ENCODE measurements at places on chromosomes 2 and 18.

DNA sequence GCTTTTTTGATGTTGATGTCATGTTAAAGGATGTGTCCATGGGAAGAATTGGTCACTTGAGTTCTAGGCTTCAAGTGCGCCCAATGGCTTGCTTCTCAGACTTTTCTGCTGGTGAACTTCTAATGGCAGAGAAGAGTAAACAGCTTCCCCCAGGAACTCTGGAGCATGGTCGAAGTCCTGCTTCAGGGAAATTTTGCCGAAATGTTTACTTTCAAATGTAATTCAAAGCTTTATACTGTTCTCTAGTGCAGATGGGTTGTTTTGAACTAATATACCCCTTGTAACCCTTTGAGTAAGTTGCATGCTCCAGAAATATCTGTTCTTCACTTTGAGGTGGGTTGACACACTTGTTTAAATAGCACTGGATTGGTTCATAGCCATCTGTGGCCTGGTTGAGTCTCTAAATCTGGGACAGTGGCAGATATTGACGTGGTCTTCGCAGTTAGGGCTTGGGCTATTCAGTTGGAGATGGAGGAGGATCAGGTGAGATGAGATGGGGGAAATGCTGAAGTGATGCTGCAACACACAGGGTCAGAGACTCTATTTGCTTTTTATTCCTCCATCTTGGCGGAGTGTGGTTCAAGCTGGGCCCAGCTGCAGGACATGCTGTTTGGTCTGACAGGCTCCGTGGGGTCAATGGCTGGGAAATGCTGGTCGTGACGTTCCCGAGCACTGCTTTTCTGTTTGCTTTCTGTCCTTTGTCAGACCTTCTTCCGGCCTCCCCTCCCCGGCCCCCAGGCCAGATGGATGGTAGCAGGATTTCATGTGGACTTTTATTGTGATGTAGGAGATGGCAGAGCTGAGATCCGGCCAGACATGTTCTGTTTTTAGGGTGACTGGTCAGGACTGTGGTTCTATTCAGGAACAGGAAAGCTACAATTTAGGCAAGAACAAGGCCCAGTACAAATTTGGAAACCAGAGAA is 35.9 kb downstream of the MYO1B start:
- no peak for DNase-seq

GRCh38 chr2:15450808-15451207 is 110.3 kb downstream of the NBAS start:
- no peak for DNase-seq

- no peak for DNase-seq
Observed at GRCh38 chr2:152075461-152076050, 23.3 kb downstream of the CACNB4 start.

DNA sequence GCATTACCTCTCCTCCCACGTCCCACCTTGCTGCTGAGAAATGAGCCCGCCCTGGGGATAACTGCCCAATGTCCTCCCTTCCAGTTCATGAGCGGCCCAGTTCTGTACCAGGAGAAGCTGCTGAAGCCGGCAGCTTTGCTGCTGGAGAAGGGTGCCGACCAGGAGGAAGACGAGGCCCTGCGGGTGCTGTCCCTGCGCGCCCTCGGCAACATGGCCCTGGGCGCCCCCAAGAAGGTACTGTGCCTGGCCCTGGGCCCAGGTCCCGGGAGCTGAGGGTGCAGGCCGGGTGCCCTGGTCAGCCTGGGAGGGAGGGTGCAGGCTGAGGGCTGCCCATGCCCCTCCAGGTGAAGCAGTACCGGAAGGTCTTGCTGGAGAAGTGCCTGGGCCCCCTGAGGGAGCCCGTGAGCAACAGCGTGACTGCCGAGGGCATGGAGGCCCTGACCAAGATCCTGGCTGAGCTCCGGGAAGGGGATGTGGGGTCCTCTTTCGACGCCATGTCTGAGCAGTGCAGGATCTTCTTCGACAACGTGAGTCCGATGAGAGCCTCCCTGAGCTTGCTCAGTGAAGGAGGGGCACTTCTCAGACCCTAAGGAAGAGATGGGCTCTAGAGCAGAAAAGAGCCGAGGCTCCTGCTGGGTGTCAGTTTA is 25.7 kb downstream of the HJURP start:
- no peak for DNase-seq

GRCh38 chr18:27856820-27857219 is 320.1 kb downstream of the CDH2 start:
- no peak for DNase-seq

DNA sequence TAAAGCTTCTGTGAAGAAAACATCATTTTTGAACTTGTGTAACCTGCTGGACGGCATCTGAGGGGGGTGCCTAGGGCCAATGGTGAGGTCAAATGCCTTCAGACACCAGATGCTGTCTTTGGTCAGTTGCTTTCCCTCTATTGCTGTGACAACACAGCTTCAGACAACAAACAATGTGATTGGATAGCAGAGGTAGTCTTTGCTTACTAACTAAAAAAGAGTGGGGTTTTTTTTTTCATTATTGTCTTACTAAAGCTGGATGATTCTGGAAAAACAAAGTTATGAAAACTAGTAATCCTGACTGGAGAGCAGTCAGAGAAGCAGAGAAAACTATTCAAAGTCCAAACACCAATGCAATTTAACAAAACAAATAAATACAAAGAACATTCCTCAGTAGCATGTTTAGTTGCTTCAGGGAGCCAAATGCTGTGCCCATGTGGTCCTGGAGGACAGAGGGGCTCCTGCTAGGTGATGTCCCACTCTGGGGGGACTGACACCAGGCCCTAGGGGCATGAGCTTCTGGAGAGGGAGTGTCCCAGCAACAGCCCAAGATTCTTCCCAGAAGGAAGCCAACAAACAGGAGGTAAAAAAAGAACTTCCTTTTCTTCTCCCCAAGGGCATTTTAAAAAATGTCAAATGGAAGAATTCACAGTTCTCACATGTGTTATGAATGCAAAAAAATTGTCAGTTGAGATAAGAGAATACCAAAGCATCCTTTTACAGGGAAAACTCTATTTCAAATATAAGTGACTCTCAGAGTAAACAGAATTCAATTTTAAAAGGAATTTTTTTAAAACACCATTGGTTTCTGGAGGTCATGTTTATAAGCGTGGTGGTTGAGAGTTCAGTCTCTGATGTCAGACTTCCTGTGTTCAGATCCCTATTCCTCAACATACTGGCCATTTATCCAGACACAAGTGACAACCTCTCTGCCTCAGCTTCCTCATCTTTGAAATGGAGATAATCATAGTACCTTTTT is 181.1 kb upstream of the PGAP1 start:
- DNase-seq: no peak

DNA sequence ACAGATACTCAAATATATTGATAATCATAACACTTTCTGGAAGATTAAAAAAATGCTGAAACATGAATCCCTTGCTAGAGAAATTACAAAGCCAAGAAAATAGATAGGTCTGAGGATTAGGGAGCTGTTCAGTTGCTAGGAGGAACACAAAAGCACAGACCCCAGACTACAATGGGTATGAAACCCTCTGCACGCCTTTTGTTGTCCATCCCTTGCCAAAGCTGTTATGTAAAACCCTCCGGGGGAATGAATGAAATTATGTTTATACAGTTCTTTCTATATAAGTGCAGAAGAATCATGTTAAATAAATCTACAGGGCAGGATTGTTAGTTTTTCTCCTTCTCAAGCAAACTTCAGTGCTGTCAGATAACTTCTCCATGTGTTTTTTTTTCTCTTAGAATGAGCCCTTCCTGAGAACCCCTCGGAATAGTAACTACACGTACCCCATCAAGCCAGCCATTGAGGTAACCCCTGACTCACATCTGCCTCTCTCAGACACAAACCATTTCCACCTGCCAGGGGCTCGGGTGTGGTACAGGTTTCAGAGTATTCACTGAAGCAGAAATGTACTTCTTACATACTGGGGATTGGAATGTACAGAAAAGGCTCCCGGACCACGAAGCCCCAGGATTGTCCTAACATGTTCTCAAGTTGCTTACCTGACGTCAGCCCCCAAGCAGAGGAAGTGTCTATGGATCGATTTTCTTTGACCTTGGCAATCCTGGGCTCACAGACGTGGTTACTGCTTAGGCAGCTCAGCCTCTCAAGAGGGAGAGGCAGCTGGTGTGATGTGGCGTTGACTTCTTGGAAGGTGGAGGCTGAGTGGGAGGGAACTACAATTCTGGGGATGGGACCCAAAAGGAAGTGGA is 118.0 kb downstream of the PLB1 start:
- no peak for DNase-seq

DNA sequence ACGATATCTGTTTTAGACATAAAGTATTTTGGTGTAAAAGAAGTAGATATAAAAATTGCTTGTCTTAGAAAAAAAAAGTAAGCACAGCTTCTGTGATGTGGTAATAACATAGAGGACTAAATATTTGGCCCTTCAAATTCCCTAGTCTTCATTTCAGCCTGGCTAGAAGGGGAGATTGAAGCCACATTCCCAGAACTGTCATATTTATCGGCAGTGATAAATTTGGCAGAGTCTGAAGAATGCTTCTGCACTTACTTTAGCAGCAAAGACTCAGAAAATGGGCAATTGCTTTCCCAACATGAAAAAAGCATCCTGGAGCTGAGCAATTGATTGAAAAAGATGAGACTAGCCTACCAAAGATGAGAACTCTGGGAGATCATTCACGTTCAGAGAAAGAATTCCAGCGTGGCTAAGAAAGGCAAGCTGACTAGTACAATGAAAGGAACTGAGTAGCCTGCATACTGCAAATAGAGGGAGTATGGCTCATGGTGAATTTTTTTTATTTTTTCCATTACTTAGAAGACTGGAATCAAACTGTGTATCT is 278.7 kb upstream of the KLHL29 start:
- no peak for DNase-seq

DNA sequence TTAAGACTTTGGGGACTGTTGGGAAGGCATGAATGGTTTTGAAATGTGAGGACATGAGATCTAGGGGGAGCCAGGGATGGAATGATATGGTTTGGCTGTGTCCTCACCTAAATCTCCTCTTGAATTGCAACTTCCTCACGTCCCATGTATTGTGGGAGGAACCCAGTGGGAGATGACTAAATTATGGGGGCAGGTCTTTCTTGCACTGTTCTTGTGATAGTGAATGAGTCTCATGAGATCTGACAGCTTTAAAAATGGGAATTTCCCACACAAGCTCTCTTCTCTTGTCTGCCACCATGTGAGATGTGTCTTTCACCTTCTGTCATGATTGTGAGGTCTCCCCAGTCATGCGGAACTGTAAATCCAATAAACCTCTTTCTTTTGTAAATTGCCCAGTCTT is 11.5 kb upstream of the MBP start:
- no peak for DNase-seq

GRCh38 chr18:36534154-36534688 is 236.7 kb downstream of the FHOD3 start:
- DNase-seq: no peak

- peak; percentile 55 for DNase-seq
Observed at GRCh38 chr2:25341753-25342371, at the start of gene DNMT3A. DNMT3A (minus strand) TSS chr2:25341925; CDS start chr2:25313984, 27,941 bp downstream.

DNA sequence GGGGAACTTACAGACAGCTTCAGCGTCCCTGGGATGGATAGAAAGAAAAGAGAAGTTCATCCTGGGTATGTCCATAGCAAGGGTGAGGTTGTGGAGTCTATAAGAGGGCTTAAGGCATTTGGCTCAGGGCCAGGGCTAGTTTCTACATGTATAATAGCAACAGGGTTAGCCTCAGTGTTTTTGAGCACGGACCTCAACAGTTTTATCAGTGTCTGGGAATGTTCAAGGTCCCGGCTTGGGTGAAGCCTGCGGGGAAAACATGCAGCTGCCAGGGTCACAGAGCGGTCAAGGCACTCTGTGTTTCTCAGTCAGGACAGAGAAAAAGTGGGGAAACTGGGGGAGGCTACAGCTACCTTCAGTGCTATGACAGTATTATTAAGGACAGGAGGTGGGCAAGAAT is 427.7 kb upstream of the HS6ST1 start:
- no peak for DNase-seq

GRCh38 chr2:149989447-149990063 is 402.0 kb upstream of the MMADHC start:
- no peak for DNase-seq

GRCh38 chr18:4119813-4120212 is 335.3 kb downstream of the DLGAP1 start:
- no peak for DNase-seq

DNA sequence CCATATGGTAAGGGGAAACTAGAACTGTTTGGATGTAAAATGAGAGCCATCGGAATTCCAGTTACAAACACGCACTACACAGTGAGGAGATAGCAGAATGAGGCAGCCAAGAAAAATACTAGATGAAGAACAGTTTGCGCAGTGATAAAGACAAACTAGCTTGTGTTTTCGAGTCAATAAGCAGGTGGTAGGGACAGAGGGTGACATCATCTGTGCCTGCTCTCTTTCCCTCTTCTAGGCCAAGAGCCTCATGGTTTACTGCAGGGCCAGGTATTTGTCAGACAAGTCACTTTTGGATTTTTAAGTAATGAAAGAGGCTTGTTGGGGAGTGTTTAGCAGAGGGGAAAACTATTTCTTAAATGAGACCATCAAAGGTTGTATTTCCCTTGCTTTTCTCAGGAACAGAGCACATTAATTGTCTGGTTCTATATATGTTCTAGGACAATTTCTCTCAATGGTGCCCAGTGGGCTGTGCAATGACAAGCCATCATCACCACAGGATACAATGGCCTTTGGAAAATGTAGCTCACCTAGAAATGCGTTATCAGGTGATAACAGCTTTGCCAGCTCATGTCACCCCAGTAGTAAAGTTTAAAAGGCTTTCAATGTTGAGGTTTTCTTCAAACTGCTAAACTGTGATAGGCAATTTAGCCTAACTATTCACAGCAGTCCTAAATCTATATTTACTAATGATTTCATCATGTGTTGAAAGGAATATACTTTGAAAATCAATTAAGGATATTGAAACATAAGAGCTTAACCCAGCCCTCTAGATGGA is 1210.3 kb upstream of the ZEB2 start:
- no peak for DNase-seq

- no peak for DNase-seq
Observed at GRCh38 chr18:28039078-28039477, 137.9 kb downstream of the CDH2 start.

DNA sequence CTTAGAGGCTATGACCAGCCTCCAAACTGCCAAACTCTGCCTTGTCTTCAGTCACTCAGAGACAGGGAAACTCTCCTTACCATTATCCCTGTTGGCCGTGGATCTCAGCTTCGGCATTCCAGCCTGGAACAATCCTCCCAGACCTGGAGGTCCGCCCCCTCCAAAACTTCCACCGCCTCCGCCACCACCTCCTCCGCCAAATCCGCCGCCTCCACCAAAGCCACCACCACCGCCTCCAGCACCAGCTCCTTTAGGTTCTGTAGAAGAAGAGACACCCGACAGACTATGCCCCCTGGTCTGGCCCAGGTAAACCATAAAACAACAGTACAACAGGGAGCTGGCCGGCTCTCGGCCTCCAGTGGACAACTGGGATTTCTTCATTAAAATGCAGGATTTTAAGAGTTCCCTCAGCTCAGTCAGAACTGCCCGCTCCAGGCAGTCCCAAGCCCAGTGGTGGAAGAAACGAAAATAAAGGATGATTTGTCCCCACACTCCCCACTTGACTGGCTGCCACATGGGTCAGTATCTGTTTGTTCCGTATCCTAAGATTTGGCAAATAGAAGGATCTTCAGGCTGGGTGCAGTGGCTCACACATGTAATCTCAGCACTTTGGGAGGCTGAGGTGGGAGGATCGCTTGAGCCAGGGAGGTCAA is 22.4 kb downstream of the WIPF1 start:
- no peak for DNase-seq

Data from stimulated activated CD8-positive, alpha-beta memory T cell treated with anti-CD3 and anti-CD28 coated beads, Interleukin-15, amount 100 ng/mL, for 48 hours (primary cell).